Vagina (tissue), 2 donors: ENCODE measurements at places on chromosomes 1 and 21. TPM values are rescaled to one million over a fixed set of nuclear protein-coding genes. Genes with fewer than 3 reads are reported as not detected.

Gene CYP4Z1
- 1.2 TPM for total RNA-seq

Gene ADGRB2
- total RNA-seq = 3.9 TPM

DNA sequence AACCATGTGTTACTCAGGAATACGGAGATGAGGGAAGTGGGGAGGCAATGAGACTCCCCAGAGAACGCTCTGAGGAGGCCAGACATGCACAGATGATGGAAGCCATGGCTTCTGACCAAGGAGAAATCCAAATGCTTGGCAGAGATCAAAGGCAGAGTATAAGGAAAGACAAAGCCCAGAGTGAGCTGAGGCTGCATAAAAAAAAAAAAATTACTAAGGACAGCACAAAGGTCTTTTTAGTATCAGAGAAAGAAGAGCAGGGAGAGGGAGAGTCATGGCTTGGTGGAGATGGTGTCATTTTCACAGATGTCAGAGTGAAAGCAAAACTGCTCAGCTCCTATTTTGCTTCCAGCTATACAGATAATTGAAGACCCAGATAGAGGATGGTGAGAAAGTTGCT lies 8.1 kb upstream of the NCF2 start:
- DNase-seq = no peak

DNA sequence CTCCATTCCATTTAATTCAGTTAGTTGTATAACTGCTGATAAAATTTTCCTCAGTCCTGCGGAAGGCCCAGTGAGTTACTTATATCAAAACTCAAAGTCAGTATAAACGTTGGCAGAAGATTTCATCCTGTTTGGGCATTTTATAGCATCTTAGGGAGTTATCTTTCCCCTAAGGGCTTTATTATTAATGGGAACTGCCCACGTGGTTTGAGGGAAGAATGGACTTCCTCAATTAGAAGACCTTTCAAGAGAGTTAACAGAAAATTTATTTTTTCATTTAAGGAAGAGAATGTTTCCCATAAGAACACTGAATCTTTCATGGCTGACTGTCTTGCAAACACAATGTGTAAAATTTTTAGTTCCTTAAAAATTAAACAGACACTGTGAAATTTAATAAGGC lies 400.1 kb downstream of the NEGR1 start:
- no peak for DNase-seq

DNA sequence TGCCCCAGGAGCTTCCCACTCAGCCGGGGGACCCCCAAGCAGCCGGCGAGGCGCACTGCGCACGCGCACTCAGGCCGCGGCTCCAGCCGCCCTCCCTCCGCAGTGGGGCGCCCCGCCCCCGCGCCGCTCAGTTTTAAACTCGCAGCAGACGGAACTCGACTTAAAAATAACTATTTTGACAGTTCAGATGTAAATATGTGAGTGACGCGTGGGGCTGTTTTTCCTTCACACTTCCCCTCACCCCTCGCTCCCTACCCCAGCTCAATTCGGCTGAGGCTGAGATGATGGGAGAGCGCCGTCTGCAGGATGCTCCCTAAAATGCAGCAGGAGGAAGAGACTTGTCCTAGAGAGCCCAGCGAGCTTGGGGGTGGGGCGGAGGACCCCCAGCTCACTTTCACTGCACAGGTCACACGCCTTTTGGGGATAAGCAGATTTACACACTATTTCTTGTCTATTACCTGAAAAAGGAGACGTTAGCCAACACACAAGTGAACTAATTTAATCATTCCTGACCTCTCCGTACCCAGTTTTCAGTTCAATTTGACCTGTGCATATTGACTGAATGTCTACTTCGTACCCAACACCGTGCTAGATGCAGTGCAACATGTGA lies 8.9 kb upstream of the LEMD1 start:
- no peak for DNase-seq

- no peak for DNase-seq
Observed at GRCh38 chr1:119968601-119969000, 72.3 kb upstream of the ADAM30 start.
